ENCODE measurements at places on chromosomes 2 and 18.

- DNase-seq, result no peak
Observed at GRCh38 chr2:106124106-106124756, 69.9 kb downstream of the UXS1 start.

GRCh38 chr2:220847006-220847405 is 725.1 kb downstream of the EPHA4 start:
- DNase-seq, result no peak

- no peak for DNase-seq
Observed at GRCh38 chr18:519019-519879, 18.7 kb upstream of the COLEC12 start.

- no peak for DNase-seq
Observed at GRCh38 chr18:76687304-76687962, 134.9 kb upstream of the ZNF236 start.

- DNase-seq, result no peak
Observed at GRCh38 chr2:138948070-138948539, 167.9 kb upstream of the NXPH2 start.

- no peak for DNase-seq
Observed at GRCh38 chr2:2269426-2269825, 61.6 kb downstream of the MYT1L start.

GRCh38 chr2:239130041-239130440 is 270.8 kb downstream of the HDAC4 start:
- DNase-seq, result no peak

- DNase-seq, result no peak
Observed at GRCh38 chr2:108974674-108975073, 14.3 kb downstream of the EDAR start.

- DNase-seq, result no peak
Observed at GRCh38 chr2:72603481-72603880, 222.4 kb downstream of the EXOC6B start.

GRCh38 chr2:235171550-235172031 is 219.8 kb downstream of the SH3BP4 start:
- no peak for DNase-seq
